ENCODE measurements at places on chromosomes 1 and 21.

GRCh38 chr1:106277786-106278185 lies 778.7 kb upstream of the PRMT6 start:
- DNase-seq, result no peak

DNA sequence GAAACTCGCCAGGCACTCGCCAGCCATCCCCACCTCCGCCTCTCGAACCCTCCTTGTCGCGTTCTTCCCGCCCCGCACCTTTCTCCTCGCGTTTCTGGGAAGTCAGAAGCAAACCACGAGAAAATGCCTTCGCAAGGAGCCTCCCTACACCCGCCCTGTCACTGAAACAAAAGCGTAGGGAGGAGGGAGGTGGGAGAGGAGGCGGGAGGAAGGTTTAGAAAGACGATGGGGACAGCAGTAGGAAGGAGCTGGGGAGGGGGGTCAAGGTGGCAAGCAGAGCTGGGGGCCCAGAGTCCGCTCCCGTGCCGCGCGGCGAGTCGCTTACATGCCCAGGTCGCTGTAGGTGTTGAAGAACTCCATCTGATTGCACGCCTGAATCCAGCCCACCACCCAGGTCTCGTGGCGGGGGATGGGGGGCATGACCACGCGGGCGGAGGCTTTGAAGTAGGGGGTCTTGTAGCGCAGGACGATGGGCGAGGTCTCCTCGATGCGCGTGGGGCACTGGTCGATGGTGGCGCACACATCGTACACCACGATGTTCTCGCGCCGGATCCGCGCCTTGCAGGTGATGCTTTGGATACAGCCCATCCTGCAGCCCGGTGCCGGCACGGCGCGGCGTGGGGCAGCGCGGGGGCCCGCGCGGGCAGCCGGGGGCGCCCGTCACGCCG lies 1.0 kb downstream of the FAM78B start:
- no peak for DNase-seq

DNA sequence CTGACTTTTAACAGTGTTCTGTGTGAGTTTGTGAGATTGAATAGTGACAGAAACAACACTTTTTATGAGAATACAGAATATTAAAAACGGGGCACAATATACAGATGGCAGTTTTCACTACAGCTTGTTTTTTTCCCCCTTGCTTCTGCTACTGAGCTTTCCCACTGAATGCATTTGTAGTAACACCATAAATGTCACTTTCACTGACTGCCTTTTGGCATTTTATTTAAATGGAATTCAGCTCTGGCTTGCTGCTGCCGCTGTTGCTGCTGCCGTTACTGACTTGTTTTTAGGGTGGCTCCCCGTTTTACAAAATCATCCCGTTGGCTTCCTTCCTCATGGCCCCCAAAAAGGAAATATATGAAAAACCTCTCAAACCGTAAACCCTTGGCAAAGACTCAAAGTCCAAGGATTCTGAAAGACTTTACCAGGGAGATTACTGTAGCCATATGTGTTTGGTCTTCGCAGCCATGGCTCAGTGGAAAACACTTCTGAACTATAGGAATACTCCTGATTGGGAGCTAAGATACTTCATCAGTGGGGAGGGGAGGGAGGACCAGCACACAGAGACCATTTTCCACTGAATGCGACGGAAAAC lies 151.0 kb downstream of the NUF2 start:
- DNase-seq, result no peak

DNA sequence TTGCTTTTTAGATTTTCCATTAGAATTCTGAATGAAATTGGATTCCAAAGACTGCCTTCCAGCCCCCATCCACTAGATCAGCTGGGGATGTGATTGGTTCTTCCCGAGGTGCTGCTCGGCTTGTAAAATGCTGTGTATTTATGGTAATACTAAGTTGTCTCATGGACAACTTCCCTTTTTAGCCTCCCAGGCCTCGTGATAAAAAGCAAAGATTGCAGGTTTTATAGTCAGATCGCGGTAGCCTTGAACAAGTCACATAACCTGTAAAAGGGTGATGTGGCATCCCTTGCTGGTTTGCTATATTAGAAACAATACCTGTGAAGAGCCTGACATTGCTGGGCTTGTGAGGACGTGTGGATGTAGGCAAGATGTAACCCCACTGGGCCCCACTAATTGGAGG lies 10.4 kb downstream of the MUL1 start:
- DNase-seq, result no peak

GRCh38 chr1:94851571-94851970 lies 31.4 kb downstream of the SLC44A3 start:
- no peak for DNase-seq

DNA sequence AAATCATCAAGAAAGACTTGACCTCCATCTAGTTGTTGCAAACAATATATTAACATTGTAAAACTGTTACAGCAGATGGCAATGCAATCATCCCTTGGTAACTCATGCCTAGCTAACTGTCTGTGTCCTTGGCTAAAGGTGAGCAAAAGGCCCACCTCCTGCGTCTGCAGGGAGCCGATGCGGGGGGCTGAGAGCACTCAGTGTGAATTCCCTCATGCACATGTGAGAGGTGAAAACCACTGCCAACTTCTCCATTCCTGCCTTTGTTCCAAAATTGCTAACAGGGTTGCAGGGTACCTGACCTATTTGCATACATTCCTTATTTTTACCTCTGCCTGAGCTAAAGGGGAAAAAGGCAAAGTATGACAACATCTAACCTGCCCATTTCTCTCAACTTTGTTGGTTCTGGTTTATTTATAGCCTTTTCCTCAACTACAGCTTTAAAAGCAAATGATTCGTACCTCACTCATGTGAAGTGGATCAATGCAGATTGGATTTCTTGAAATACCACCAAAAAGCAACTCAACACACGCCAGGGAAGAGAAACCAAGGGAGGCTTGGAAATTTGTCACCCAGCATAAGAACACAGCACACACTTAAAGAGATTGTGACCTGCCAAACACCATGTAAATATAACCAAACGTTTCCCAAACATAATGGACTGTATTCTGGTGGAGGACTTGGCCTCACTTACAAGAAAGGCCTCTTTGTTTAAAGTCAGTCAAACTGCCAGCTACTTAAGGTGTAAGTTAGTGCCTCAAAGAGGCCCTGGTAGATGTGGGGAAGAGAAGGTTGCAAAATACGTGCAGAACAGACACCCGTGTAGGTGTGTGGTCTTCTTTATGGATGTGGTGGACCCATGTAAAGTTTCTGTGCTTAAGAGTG lies 651.0 kb downstream of the SMYD3 start:
- no peak for DNase-seq

DNA sequence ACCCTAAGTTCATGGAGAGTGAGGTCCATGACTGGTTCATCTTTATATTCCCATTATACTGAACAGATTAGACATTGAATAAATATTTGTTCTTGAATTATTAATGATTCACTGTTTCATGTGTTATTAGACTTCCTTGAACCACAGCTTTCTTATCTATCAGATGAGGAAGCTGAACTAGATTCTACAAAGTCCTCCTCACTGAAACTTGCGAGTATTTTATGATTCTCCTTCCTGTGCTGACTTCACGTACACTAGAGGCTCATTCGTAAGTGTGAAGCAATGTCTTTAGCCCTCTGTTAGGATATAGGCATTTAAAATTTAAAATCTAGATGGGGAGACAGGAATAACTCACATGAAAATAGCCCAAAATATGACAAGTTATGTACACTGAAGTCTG lies 95.6 kb upstream of the IRF2BP2 start:
- no peak for DNase-seq

DNA sequence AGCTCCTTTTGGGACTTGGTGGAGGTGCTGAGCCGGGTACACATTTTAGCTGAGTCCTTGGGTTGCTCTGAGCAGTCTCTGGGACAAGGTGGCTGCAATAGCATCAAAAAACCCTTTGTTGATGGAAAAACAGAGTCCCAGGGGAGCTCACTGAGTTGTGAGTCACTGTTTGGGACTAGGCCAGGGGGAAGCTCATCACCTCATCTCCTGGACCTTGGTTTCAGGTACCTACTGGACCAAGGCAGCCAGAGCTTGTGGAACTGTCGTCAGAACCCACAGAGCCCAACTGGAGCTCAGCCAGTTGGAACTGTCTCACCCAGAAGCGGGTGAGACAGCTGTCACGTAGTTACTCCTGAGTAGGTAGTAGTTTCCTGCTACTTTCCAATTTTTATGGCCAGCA lies 146.7 kb downstream of the HLX start:
- DNase-seq, result no peak

- DNase-seq, result no peak
These were observed at the start of gene TFF3 for GRCh38 chr21:42315296-42315891. Gene TFF3, minus strand, starts transcription at chr21:42315409. Its CDS starts 35 bp downstream, at chr21:42315374.

- DNase-seq, result no peak
These were observed at the start of gene EXTL1 for GRCh38 chr1:26021647-26022403. Gene EXTL1, plus strand, starts transcription at chr1:26021775. Its CDS starts 872 bp downstream, at chr1:26022647.

- DNase-seq, result no peak
These were observed 67.7 kb downstream of the GDAP2 start for GRCh38 chr1:117861694-117862093.

DNA sequence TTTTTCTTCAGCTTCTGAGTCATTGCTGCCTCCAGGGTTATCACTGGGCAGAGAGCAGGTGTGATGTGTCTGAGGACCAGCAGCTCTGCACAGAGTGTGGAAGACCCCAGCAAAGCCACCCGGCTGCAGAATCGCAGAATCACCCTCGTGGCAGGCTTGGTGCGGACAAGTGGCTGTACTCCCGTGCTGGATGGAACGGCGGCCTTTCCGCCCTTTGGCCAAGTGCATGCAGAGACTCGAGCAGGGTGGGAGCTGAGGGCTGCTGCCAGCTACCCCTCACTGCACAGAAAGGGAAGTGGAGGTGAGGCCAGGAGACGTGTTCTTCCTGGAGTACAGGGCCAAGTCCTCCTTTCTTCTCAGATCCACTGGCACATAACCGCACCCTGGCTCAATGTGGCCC lies 162.5 kb downstream of the PCBP3 start:
- DNase-seq, result no peak

- no peak for DNase-seq
These were observed 200.0 kb downstream of the MATN1 start for GRCh38 chr1:30523055-30524020.

- DNase-seq, result no peak
These were observed 7.0 kb downstream of the SMCP start for GRCh38 chr1:152884966-152885624.
